ENCODE measurements at places on chromosomes 13 and 19.

- no peak for DNase-seq
These were observed 19.2 kb downstream of the NLRP13 start for GRCh38 chr19:55912916-55913315.

DNA sequence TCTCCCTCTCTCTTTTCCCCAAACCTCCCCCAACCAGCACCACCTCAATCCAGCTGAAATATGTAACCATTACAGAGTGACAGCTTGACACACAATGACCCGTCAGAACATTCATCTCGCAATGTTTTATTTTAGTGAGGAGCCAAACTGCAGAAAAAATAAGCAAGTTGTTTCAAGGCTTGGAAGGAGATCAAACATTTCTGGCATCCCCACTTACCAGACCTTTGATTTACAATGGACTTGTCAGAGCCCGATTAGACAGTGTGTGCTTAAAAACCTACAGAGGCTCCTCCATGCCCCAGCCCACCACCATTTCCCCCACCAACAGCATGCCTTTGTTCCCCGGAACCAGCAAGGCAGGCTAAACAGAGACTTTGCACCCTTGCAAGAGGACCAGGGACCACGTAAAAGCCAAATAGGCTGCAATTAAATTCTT lies 382.8 kb upstream of the ZNF507 start:
- no peak for DNase-seq

DNA sequence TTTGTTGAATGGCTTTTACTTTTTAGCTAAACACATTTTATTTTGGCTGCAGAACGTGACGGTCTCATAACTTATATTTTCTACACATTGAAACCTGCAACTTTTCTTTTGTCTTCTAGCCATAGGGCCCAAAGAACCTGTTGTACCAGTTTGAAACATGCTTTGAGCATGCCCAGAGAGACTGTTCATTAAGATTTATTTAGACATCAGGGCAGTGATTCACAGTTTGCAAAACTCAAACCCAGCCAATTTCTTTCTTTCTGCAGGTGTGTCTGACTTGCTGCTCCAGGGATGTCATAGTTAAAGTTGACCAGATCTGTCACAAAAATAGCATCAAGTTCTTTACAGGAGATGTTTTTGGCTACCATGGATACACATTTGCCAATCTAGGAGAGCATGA lies 22.0 kb downstream of the SAE1 start:
- no peak for DNase-seq

- no peak for DNase-seq
These were observed 95.3 kb upstream of the GPR12 start for GRCh38 chr13:26855921-26856320.

DNA sequence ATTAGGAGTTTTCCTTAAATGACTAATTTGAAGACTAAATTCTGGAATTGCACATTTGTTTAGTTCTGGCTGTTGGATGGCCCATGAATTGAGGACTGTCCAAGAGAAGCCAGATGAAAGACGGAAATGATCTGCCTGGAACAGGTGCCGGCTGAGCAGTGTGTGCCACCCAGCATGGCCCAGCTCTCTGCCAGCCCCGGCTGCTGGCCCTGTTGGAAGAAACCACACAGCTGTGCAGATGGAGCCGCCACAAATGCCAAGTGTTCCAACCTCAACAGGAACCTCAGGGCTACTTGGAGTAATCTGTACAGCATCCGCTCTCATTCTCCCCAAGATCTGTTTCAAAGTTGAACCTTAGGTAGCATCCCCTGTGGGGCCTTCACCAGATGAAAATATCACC lies 67.0 kb upstream of the STARD13 start:
- no peak for DNase-seq

DNA sequence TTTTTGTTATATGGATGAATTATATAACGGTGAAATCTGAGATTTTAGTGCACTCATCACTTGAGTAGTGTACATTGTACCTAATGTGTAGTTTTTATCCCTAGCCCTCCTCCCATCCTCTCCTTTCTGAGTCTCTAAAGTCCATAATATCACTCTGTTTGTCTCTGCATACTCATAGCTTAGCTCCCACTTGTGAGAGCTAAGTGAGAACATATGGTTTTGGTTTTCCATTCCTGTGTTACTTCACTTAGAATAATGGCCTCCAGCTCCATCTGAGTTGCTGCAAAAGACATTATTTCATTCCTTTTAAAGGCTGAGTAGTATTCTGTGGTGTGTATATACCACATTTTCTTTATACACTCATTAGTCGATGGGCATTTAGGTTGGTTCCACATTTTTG lies 94.0 kb downstream of the SLC10A2 start:
- DNase-seq = no peak

DNA sequence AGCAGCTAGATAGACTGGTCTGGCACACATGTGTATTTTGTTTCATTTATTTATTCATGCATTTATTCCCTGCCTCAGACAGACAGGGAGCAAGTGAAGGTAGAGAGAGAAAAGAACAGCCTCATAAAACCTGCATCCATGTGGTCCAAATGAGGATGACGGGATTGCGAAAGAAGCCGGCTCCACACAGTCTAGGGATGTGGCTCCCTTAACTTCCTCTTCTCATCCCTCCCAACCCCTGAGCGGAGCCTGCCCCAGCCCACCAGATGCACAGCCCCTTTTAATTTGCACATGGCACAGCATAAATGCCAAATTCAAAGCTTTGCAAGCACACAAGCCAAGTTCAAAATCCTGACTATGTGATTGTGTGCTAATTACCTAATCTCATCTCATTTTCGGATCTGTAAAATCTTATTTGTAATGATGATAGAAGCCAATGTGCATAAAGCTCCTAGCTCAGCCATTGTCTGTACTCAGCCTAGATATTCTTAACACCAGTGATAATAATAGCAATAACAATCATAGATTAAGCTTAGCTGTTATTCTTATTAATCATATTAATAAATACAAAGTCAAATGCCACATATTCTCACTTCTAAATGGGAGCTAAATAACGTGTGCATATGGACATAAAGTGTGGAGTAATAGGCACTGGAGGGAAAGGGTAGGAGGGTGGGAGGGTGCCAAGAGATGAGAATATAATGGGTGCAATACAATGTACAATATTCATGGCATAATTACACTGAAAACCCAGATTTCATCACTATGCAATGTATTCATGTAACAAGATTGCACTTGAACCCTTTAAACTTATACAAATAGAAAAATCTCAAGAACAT lies 156.3 kb downstream of the DCT start:
- DNase-seq = no peak

- no peak for DNase-seq
These were observed 779.3 kb upstream of the MIR17HG start for GRCh38 chr13:90568165-90568564.

DNA sequence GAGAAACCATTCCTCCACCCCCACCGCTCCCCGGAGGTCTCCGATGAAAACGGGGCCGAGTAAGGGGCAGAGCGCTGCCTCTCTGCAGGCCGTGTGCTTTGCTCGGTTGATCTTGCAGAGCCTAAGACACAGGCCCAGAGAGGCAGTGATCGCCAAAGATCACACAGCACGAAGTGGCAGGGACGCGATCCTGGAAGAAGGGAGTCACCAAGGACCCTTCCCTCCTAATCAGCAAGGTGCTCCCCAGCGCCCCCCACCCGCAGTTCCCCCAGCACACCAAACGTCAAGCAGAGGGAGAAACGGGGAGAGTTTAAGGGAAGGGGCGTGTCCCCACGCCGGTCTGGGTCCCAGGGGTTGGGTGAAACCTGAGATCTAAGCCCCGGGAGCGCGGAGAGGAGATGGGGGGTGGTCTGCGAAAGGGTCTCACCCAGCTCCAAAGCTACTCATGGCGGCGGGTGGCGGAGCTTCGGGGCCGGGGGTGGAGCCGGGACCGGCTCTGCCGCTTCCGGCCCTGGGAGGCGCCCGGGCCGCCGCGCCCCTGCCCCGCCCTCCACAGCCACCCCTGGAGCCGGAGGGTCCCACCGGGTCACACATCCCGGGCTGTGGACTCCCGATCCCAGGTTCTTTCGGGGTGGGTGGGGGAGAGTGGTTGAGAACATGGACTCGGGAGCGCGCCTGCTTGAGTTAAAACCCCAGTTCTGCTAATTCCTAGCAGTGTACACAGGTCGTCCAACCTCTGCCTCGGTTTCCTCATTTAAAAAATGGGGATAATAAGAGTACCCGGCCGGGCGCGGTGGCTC lies at the start of gene EML2:
Gene EML2, minus strand, starts transcription at position 468 of the 800 bp plus-strand sequence. Its CDS starts 21 bp downstream, at position 447.
- DNase-seq = peak; percentile 30

Data from activated CD4-positive, CD25-positive, alpha-beta regulatory T cell (primary cell).